T-helper 1 cell (primary cell): ENCODE measurements at places on chromosomes 3 and 15.

- DNase-seq = no peak
Measured at GRCh38 chr3:10188804-10189556, 24.3 kb downstream of the IRAK2 start.

- no peak for DNase-seq
Measured at GRCh38 chr15:38226608-38227266, 25.9 kb upstream of the SPRED1 start.

DNA sequence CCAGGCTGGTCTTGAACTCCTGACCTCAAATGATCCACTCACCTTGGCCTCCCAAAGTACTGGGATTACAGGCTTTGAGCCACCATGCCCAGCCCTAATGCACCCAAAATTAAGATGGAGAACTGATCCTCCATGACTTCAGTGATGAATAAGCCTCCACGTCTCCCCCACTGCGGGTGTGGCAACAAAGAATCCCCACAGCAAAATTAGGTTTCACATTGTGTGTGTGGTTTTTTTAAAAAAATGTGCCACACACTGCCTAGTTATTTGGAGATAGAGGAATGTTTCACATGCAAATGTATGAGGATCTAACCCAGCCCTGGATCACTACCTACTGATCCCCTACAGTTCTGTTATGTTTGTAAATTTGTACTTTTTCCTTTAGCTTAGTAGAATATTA lies 17.3 kb downstream of the HDAC11 start:
- DNase-seq = no peak

- no peak for DNase-seq
Measured at GRCh38 chr3:38511546-38511945, 15.4 kb downstream of the EXOG start.

DNA sequence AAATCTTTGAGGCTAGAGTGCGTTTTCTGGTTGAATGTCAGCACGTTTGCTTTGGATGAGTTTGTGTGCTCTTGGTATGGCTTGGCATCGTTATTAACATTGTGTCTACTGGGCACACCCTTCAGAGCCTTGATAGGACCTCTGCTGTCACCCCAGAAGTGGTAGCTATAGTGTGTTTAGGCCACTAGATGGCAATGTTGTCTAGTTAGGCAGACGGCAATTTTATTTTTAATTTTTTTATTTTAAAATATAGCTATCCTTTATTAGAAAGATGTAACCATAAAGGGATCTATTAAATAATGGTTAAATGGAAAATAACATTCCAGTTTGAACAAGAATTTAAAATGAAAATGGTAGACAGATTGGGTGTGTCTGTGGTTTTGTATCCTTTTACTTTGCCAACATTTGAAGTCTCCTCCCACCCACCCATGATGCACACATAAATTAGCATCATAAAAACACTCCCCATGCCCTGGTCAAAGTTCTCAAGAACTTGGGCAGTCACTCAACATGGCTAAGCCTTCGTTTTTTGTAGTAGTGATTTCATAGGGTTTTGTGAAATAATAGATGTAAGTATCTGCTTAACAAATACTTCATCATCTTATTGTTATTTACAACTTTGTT lies 200.7 kb downstream of the KCNH8 start:
- peak; percentile 9 for DNase-seq

GRCh38 chr3:195577645-195578177 lies 6.0 kb downstream of the APOD start:
- DNase-seq = no peak

GRCh38 chr15:74307827-74308811 lies 59.3 kb downstream of the CYP11A1 start:
- no peak for DNase-seq

GRCh38 chr3:85867072-85867471 lies 908.3 kb downstream of the CADM2 start:
- no peak for DNase-seq

- DNase-seq = no peak
Measured at GRCh38 chr3:76514836-76515235, 525.1 kb upstream of the ROBO2 start.

- no peak for DNase-seq
Measured at GRCh38 chr3:131470377-131470776, 32.4 kb downstream of the MRPL3 start.

- DNase-seq = no peak
Measured at GRCh38 chr3:116914004-116914403, 204.4 kb downstream of the TUSC7 start.

DNA sequence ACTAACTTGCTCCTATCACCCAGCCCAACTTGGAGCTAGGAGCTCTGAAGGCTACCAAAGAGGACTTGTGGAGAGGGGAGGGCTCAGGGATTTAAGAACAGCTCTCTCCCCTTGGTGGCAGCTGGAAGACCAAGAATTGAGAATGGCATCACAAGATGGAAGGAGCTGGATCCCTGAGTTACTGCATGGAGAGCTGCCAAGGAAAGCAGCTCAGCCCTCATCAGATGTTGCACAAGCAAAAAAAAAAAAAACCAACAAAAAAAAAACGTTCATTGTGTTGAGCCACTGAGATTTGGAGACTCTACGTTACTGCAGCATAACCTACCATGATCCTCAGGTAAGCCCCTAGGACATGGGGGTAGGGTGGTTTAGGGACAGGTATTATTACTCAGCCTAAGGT lies 41.0 kb downstream of the ITGB5 start:
- no peak for DNase-seq
